ENCODE measurements at places on chromosomes 5 and 9.

DNA sequence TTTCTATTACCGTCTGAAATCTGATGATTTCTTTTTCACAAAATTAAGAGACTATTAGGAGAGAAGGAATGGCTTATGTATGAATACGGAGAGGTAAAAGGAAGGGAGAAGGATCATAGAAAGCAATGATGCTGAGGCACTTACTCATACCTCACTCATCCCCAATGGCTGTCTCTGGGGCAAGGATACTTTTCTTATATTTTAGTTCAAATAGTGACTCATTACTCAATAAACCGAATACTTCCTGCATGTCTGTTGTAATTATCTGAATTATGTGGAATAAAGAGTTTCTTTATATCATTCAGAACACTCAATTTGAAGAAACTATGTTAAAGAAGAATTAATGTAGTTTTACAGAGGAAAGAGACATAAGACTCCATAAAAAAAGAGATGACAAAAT lies 284.5 kb upstream of the NUDT12 start:
- no peaks in the 10 kb centered on the region for H3K27me3 ChIP-seq
- H3K4me3 ChIP-seq: no peak overlapping the region
- H3K4me1 ChIP-seq: no peaks in the 10 kb centered on the region

DNA sequence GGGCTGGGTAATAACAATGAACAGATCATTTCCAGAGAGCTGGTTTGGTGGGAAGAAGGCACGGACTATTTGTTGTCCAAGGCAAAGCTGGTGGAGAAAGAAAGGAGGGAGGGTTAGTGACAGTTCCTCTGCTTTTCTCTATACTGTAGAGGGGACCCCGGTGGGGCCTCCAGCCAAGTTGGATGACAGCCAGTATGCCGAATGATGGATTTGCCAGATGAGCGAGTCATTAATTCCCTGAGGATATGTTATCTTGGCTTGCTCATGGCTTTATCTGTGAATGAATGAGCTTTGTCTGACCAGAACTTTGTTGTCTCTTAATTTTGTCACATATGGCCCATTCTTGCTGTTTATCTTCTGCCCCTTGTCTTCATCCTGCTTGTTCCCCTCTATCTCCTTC lies 158.6 kb upstream of the GLRA1 start:
- H3K4me1 ChIP-seq: no peaks in the 10 kb centered on the region
- no peaks in the 10 kb centered on the region for H3K36me3 ChIP-seq
- H3K27ac ChIP-seq: no peak overlapping the region
- no peak for DNase-seq
- H3K27me3 ChIP-seq: peaks cover 10% of the 10 kb centered on the region

DNA sequence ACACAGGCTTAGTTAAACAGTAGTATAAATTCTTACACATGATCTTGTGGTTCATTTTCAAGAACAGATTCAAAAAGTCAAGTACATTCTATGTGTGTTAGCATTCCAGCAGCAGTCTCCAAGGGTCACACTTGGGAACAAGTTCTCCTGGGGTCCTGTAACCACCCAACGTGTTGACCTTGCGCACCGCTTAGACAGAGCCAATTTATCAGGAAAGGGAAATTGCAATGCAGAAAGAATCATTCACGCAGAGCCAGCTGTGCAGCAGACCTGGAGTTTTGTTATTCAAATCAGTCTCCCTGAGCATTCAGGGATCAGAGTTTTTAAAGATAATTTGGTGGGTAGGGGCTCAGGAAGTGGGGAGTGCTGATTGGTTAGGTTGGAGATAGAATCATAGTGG lies 8.5 kb upstream of the RXFP3 start:
- H3K36me3 ChIP-seq: no peaks in the 10 kb centered on the region
- no peaks in the 10 kb centered on the region for H3K4me1 ChIP-seq

DNA sequence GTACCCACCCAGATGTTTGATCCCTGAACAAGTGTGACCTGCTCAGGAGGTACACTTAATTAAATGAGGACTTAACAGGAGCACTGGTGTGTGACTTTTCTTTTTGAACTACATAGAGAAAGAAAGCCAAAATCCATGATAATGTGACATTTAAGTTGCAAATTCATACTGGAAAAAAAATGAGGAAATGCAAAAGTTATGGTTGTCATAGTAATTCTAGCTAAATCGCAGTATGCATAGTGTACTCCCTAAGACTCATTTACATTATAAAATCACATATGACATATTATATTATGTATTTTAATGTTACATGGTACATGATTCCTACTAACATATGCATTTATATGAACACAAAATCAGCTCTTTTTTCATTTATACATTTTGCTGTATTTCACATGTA lies 92.0 kb upstream of the PCSK5 start:
- no peak for DNase-seq
- H3K36me3 ChIP-seq: no peaks in the 10 kb centered on the region
- H3K4me3 ChIP-seq: no peak overlapping the region

- H3K36me3 ChIP-seq: no peaks in the 10 kb centered on the region
- H3K4me3 ChIP-seq: no peak overlapping the region
- DNase-seq: no peak
- no peak overlapping the region for H3K27ac ChIP-seq
These were observed 29.1 kb downstream of the GFPT2 start for GRCh38 chr5:180323941-180324600.

GRCh38 chr9:127207734-127208410 lies 56.7 kb upstream of the GARNL3 start:
- no peaks in the 10 kb centered on the region for H3K27me3 ChIP-seq
- no peaks in the 10 kb centered on the region for H3K4me1 ChIP-seq
- no peak for DNase-seq
- no peaks in the 10 kb centered on the region for H3K36me3 ChIP-seq

DNA sequence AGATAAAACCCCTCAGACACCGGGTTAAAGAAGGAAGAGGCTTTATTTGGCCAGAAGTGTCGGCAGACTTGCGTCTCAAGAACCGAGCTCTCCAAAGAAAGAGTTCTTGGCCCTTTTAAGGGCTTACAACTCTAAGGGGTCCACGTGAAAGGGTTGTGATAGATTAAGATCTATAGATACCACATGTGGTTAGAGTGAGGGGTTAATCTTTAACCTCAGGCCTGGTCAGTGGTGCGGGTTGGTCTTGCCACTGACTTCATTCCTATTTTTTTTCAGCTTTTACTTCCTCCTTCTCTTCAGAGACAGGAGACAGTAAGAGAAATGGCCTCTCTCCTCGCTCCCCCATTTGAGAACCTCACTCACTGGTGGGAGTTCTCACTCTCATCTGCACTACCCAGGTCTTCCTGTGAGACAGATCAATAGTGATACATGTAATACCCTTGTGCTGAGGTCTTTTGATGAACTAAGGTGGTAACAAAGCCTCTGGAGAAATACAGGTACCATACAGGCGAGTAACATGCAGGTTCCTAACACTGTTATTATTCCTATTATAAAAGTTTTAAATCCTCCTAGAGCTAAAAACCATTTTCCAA lies 52.4 kb upstream of the COX7C start:
- no peak overlapping the region for H3K27ac ChIP-seq
- H3K4me1 ChIP-seq: peaks cover 5% of the 10 kb centered on the region
- DNase-seq: no peak
- H3K4me3 ChIP-seq: no peak overlapping the region
- no peaks in the 10 kb centered on the region for H3K36me3 ChIP-seq
- peaks cover 18% of the 10 kb centered on the region for H3K27me3 ChIP-seq

DNA sequence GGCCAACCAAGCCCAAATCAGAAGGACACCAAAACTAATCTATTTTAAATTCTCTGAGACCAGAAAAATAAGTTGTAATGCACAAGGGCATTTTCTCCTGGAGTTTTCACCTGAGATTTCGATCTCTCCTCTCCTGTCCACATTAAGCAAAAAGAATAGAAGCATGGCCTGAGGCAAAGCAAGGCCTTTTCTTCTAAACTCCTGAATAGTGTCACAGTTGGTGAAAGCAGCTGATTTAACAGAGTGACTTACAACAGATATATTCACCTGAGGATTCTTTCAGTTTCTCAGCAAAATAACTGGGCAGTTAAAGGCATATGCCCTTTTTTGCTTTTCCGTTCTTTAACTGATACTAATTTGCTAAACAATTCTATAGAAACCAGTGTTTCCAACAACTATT lies 547.7 kb downstream of the EFNA5 start:
- DNase-seq: no peak
- no peaks in the 10 kb centered on the region for H3K4me1 ChIP-seq
- H3K27ac ChIP-seq: no peak overlapping the region
- H3K36me3 ChIP-seq: no peaks in the 10 kb centered on the region
- no peak overlapping the region for H3K4me3 ChIP-seq

- no peaks in the 10 kb centered on the region for H3K27me3 ChIP-seq
- H3K27ac ChIP-seq: no peak overlapping the region
- H3K4me1 ChIP-seq: peaks cover 19% of the 10 kb centered on the region
- no peak overlapping the region for H3K4me3 ChIP-seq
- DNase-seq: no peak
These were observed 237.6 kb downstream of the TLE4 start for GRCh38 chr9:79809316-79809876.

DNA sequence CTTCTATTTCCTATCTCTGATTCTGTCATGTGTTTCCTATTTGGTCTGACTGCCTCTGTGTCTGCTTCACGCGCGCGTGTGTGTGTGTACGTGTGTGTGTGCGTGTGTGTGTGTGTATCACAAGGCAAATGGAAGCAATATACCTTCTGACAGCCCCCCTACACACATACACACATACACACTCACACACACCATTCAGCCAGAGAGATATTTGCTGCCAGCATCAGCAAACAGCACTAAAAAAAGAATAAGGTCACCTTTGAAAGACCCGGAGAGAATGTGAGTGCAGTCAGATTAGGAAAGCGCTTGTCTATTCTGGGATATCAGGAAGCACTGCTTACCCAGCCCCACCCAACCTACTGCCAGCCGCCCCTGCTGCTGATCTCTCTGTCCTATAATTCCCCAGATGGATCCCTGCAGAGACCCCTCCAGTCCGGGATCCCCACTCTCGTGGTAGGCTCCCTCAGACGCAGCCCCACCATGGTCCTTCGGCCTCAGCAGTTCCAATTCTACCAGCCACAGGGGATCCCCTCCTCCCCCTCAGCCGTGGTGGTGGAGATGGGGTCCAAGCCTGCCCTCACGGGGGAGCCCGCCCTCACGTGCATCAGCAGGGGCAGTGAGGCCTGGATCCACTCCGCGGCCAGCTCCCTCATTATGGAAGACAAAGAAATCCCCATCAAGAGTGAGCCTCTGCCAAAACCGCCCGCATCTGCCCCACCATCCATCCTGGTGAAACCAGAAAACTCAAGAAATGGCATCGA lies 45.7 kb downstream of the PLAC8L1 start:
- H3K27ac ChIP-seq: no peak overlapping the region
- no peaks in the 10 kb centered on the region for H3K27me3 ChIP-seq
- H3K4me1 ChIP-seq: no peaks in the 10 kb centered on the region

- H3K27me3 ChIP-seq: peaks cover 13% of the 10 kb centered on the region
- H3K36me3 ChIP-seq: no peaks in the 10 kb centered on the region
- H3K4me1 ChIP-seq: no peaks in the 10 kb centered on the region
- no peak overlapping the region for H3K4me3 ChIP-seq
- DNase-seq: no peak
These were observed 66.5 kb downstream of the PDE4D start for GRCh38 chr5:59826996-59827395.

- H3K4me1 ChIP-seq: peaks cover 8% of the 10 kb centered on the region
- no peaks in the 10 kb centered on the region for H3K36me3 ChIP-seq
- H3K4me3 ChIP-seq: no peak overlapping the region
- H3K27ac ChIP-seq: no peak overlapping the region
These were observed 19.1 kb downstream of the DUSP1 start for GRCh38 chr5:172751761-172752510.

GRCh38 chr5:91328743-91329142 lies 54.4 kb downstream of the ARRDC3 start:
- no peak for DNase-seq
- no peaks in the 10 kb centered on the region for H3K36me3 ChIP-seq
- no peaks in the 10 kb centered on the region for H3K27me3 ChIP-seq

DNA sequence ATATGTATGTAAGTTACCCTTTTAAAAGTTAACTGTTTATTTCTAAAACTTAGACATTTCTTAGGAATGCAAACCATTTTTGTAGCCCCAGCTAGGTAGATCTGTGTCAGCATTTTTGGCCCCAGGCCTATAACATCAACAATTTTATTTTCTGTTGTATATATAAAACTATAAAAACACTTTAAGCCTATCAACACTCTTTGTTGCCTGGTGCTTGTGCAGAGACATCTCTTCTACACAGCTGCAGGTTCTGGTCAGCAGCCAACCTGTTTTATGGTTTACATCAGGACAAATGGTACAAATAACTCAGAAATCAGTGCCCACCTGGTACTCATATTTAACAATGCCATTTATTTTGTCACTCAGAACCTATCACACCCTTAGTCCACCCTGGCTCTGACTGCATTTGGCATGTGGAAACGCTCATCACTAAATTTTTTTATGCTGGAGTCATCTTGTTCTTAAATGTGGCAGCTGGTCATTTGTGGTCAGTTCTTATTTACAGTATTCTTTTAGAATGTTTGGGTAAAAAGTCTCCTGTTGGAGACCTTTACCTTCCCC lies 173.4 kb downstream of the DNAH5 start:
- no peaks in the 10 kb centered on the region for H3K27me3 ChIP-seq
- H3K4me1 ChIP-seq: no peaks in the 10 kb centered on the region
- H3K4me3 ChIP-seq: no peak overlapping the region
- no peak for DNase-seq
- no peak overlapping the region for H3K27ac ChIP-seq

GRCh38 chr9:19229595-19230354 lies 718 bp upstream of the DENND4C start:
- peaks cover 14% of the 10 kb centered on the region for H3K4me1 ChIP-seq
- peaks cover 2% of the 10 kb centered on the region for H3K36me3 ChIP-seq
- peak; percentile 34 for DNase-seq

DNA sequence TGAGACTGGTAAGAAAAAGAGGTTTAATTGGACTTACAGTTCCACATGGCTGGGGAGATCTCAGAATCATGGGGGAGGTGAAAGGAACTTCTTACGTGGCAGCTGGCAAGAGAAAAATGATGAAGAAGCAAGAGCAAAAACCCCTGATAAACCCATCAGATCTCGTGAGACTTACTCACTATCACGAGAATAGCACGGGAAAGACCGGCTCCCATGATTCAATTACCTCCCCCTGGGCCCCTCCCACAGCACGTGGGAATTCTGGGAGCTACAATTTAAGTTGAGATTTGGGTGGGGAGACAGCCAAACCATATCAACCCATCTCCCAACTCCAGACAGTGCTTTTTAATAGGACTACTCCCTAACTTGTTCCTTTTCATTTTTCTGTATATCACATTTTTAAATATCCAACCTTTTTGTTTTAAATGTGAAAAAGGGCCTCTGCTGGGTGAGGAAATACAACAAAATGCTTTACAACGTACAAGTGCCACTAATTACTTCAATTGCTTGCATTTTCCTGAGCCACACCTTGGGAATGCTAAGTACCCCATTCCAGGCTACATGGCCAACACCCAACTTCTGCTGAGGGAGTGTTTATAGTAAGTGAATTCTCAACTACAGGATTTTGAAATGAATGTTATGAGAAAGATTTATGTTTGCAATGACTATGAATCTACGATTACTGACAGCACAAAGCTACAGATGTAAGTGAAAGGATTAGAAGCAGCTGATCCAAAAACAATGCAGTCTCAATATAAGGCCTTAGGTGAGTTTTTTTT lies 294.1 kb upstream of the CD180 start:
- no peaks in the 10 kb centered on the region for H3K36me3 ChIP-seq
- H3K4me3 ChIP-seq: no peak overlapping the region
- H3K27ac ChIP-seq: no peak overlapping the region
- DNase-seq: no peak
- H3K27me3 ChIP-seq: no peaks in the 10 kb centered on the region

- DNase-seq: no peak
- H3K4me3 ChIP-seq: no peak overlapping the region
- H3K27me3 ChIP-seq: peaks cover 18% of the 10 kb centered on the region
- H3K27ac ChIP-seq: no peak overlapping the region
- no peaks in the 10 kb centered on the region for H3K36me3 ChIP-seq
- H3K4me1 ChIP-seq: no peaks in the 10 kb centered on the region
These were observed 87.7 kb downstream of the ENTREP1 start for GRCh38 chr9:69412741-69413150.
